ENCODE measurements at places on chromosomes 6 and 20.

GRCh38 chr6:150622476-150622875, 22.8 kb downstream of the PLEKHG1 start:
- DNase-seq: no peak

- DNase-seq: no peak
Measured at GRCh38 chr6:28207510-28208110, 17.5 kb upstream of the ZSCAN9 start.

DNA sequence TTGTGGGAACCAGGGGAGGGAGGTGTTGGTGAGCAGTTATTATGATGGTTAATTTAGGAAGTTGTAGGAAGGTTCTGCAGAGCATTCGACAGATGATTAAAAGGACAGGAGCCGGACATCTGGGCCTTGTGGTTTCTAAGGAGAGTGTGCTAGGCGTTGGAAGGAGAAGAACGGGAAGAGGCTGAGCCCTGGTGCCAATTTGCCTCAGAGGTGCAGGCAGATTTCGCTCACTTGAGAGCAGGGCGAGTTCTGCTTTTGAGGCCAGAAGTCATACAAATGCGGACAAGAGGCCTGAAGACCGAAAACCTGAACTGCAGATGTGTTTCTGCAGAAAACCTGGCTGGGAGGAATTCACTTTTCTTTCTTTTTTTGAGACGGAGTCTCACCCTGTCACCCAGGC, 30.5 kb upstream of the RPS6KA2 start:
- DNase-seq: no peak

GRCh38 chr6:131568726-131569125, 4.3 kb upstream of the ARG1 start:
- no peak for DNase-seq

- DNase-seq: no peak
Measured at GRCh38 chr6:158910484-158911440, 89.2 kb downstream of the RSPH3 start.

DNA sequence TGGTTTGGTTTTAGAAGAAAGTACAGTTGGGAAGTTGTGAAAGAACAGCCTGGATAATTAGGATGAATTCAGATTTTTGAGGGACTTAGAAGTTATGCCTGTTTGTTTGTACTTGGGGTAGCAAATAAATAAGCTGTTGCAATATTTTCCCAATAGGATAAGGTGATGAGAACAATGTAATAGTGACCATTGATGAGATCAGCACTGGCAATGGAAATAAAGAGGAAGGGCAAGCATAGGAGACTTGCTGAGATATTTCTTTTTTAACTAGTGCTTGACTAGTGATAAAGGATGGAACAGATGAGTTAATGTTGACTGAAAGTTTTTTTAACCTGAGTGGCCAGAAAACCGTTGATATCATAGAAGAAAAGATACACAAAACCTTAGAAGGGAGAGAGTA, 498.8 kb downstream of the CDKAL1 start:
- no peak for DNase-seq
